Activated T-helper 2 cell treated with anti-CD3 and anti-CD28 coated beads, Interferon-gamma antibody, Interleukin-2, Interleukin-4, amounts not matched to agents 10 μg/mL and 5 μg/mL and 100 μg/mL, durations not matched to agents 14 hours and 24 hours and 36 hours (primary cell): ENCODE measurements at places on chromosomes 4 and X. TPM values are rescaled to one million over a fixed set of nuclear protein-coding genes. Genes with fewer than 3 reads are reported as not detected.

Gene SERPINA7
- not detected in 2 replicates for total RNA-seq

Gene RAI2
- 0.16 TPM in 2 replicates for total RNA-seq

Gene TAF1
- total RNA-seq: 48.0 and 49.6 TPM in 2 replicates

Gene CCSER1
- total RNA-seq: not detected in 2 replicates

Gene SSX1
- total RNA-seq: not detected in 2 replicates

Gene ATP1B4
- not detected in 2 replicates for total RNA-seq

Gene PPARGC1A
- not detected in 2 replicates for total RNA-seq

Gene XKRX
- 0.23 and 0.25 TPM in 2 replicates for total RNA-seq

Gene FBXW7
- total RNA-seq: 37.8 and 47.3 TPM in 2 replicates

Gene KDR
- total RNA-seq: not detected in 2 replicates

Gene COX7B2
- total RNA-seq: not detected in 2 replicates

Gene S100P
- total RNA-seq: 3.4 and 5.8 TPM in 2 replicates
